Activated CD4-positive, CD25-positive, alpha-beta regulatory T cell treated with anti-CD3 and anti-CD28 coated beads, Interleukin-2, amount 50 U/mL, for 72 hours (primary cell): ENCODE measurements at places on chromosomes 1 and 21.

GRCh38 chr1:74683656-74684055 lies 10.1 kb upstream of the ERICH3 start:
- no peak for DNase-seq

DNA sequence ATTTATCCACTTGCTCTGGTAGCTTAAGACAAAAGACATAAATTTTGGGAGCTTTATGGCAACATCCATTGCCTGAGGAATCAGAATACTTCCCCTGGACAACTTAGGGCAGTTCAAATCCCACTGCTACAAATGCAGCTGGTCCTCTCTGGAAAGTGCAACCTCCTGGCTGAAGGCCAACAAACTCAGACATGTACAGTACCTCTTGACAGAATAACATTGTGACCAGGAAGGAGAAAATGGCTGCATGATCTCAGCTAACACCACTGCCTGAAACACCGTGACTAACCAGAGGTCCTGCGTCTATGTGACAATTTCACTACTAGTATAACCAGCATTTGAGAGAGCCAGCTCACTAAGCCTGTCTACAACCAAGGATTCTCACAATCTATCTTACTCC lies 218.9 kb downstream of the CRB1 start:
- no peak for DNase-seq

GRCh38 chr1:208528578-208529240 lies 284.5 kb upstream of the PLXNA2 start:
- DNase-seq: no peak

- DNase-seq: no peak
These were observed 6.0 kb downstream of the AKNAD1 start for GRCh38 chr1:108850929-108851328.

DNA sequence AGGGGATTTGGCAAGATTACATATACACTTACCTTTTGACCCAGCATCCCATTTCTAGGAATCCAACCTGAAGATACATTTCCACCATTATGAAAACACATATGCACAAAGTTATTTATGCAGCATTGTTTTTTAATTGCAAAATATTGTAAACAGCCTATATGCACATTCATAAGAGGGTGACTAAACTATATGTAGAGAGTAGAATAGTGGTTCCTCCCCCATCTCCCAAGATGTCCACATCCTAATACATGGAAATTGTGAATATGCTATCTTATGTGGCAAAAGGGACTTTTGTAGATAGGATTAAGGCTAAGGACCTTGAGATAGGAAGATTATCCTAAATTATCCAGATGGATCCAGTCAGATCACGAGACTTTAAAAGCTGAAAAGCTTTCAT lies 91.6 kb downstream of the CLEC20A start:
- DNase-seq: no peak
